ENCODE measurements at places on chromosomes 13 and 19.

DNA sequence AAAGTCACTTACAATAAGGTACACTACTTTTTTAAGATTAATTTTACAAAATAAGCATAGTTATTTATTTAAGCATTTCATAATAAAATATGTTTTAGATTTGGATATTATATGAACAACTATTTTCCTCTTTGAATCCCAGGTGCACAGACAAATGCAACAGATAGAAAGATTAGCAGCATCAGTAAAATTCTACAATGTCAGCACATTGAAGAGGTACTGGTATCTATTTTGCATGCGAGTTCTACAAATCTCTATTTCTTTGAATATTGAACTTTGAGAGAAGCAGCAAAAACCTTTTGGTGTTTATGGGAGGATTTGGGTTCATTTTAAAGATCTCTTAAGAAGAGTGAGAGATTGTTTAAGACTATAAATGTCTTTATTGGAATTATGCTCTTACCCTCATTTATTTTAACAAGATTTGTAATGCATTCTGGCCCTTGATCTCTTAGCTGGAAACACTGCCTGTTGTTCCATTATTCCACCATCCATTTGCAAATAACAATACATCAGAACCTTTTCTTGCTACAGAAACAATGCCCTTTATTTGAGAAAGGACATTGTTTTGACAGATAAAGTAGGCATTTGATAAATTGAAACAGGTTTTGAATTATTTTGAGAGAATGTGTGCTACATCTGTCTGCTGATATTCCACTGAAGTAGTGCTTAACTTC, 558.8 kb upstream of the KLHL1 start:
- no peak overlapping the region for H3K4me3 ChIP-seq
- no peaks in the 10 kb centered on the region for H3K36me3 ChIP-seq
- H3K27ac ChIP-seq = no peak overlapping the region
- no peaks in the 10 kb centered on the region for H3K27me3 ChIP-seq

DNA sequence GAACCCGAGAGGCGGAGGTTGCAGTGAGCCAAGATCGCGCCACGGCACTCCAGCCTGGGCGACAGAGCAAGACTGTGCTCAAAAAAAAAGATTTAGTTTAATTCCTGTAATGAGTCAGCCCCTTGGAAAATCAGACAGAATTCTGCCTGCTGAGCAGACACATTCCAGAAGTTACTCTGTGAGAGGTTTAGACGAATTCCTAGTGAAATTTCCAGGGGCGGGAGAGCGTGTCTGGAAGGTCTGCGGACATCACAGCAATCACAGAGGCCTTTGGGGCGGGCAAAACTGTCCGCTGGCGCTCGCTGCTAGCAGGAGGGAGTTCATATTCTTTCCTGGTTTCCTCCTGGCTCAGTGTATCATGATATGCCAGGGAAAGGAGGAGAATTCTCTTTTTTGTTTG, 17.5 kb downstream of the MISP start:
- H3K27me3 ChIP-seq = peaks cover 7% of the 10 kb centered on the region
- H3K4me3 ChIP-seq = no peak overlapping the region
- no peaks in the 10 kb centered on the region for H3K36me3 ChIP-seq
- H3K4me1 ChIP-seq = peaks cover 12% of the 10 kb centered on the region

DNA sequence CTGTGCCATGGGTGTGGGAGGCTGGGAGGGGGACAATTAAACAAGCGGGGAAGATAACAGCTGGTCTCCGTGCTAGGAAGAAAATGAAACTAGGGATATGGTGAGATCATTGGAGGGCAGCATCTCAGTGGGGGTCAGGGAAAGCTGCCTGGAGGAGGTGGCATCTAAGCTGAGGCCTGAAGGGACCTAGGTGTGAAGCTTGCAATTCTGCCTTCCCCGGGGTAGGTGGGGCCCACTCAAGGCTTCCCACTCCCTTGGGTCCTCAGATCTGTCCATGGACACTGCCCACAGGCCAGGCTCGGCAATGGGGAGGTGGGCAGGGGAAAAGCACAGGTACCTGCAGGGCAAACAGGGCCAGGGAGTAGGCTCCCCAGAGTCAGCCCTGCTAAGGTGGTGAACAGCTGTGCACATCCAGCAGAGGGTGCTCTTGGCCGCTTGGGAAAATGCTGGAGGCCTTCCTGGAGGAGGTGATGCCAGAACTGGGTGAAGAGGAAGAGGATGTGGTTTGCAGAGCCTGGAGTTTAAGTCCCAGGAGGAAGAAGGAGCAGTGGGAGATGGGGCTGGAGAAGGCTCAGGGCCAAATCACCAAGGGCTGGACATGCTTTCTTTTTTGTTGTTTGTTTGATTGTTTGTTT, 25.7 kb upstream of the CCNE1 start:
- H3K4me1 ChIP-seq = peaks cover 43% of the 10 kb centered on the region
- peaks cover 12% of the 10 kb centered on the region for H3K27me3 ChIP-seq
- peak overlapping the region; percentile 82 for H3K27ac ChIP-seq
- DNase-seq = no peak
- H3K36me3 ChIP-seq = no peaks in the 10 kb centered on the region
- no peak overlapping the region for H3K4me3 ChIP-seq

- DNase-seq = no peak
- H3K4me3 ChIP-seq = no peak overlapping the region
- peaks cover 48% of the 10 kb centered on the region for H3K4me1 ChIP-seq
- peaks cover 3% of the 10 kb centered on the region for H3K27me3 ChIP-seq
- H3K36me3 ChIP-seq = no peaks in the 10 kb centered on the region
These were observed 6.1 kb downstream of the PTGIR start for GRCh38 chr19:46618670-46619231.

GRCh38 chr19:9075064-9075949, 11.6 kb upstream of the OR1M1 start:
- peak; percentile 20 for DNase-seq
- no peaks in the 10 kb centered on the region for H3K36me3 ChIP-seq
- H3K4me3 ChIP-seq = no peak overlapping the region
- no peaks in the 10 kb centered on the region for H3K27me3 ChIP-seq

- no peak overlapping the region for H3K27ac ChIP-seq
- peak; percentile 77 for DNase-seq
- peak overlapping the region; percentile 84 for H3K4me3 ChIP-seq
- H3K36me3 ChIP-seq = no peaks in the 10 kb centered on the region
- H3K27me3 ChIP-seq = peaks cover 84% of the 10 kb centered on the region
These were observed 2.5 kb downstream of the KLK10 start for GRCh38 chr19:51016798-51017683.

- peak overlapping the region; percentile 100 for H3K27ac ChIP-seq
- peaks cover 63% of the 10 kb centered on the region for H3K36me3 ChIP-seq
- peak; percentile 25 for DNase-seq
- peaks cover 72% of the 10 kb centered on the region for H3K4me1 ChIP-seq
These were observed 21.3 kb upstream of the EPHX3 start for GRCh38 chr19:15253513-15253912.

Measured in nephron progenitor cell (in vitro differentiated cells).